ENCODE measurements at places on chromosomes 4 and X.

- no peak for DNase-seq
Measured at GRCh38 chr4:160136021-160136420, 1033.1 kb downstream of the RAPGEF2 start.

DNA sequence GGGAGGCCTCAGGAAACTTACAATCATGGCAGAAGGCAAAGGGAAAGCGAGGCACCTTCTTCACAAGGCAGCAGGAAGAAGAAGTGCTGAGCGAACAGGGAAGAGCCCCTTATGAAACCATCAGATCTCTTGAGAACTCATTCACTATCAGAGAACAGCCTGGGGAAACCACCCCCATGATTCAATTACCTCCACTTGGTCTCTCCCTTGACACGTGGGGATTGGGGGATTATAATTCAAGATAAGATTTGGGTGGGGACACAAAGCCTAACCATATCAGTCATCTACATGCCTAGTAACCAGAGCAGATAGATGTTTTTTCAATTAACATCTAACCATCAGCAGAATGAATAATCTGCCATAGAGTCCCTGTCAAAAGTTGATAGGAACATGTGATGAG, 30.4 kb downstream of the FAM13A start:
- DNase-seq: no peak

DNA sequence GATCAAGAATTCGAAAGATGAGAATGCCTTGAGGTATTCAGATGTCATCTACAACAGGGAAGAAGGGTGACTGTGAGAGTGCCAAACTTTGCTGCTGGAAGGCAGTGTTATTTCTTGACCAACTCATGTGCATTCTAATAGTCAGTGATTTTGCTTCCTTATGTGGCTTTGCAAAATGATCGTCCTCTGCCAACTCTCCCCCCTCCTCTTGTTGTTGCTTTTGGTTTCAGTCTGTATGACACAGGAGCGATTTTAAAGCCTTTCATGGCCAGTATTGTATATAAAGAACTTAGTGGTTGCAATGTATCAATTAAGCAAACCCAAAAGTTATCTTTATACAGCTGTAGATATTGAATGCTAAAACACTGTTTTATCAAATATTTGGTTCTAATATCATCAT, 379.1 kb downstream of the IL1RAPL1 start:
- DNase-seq: no peak

DNA sequence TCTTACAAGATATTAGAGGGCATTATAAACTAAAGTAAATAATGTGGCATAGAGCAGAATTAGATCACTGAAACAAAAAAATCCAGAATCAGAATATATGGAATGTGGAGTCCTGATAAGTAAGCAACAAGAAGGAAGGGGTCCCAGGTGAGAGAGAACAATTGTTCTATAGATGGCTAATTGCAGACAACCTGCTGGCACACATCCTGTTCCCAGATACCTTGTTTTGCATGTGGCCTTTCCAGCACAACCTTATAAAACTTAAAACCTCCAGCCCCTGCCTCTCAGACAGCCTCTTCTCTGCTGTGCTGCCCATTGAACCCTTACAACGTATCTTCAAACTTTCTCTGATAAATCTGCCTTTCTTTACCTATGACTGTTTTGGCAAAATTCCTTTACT, 4.7 kb upstream of the ZNF674 start:
- DNase-seq: no peak

DNA sequence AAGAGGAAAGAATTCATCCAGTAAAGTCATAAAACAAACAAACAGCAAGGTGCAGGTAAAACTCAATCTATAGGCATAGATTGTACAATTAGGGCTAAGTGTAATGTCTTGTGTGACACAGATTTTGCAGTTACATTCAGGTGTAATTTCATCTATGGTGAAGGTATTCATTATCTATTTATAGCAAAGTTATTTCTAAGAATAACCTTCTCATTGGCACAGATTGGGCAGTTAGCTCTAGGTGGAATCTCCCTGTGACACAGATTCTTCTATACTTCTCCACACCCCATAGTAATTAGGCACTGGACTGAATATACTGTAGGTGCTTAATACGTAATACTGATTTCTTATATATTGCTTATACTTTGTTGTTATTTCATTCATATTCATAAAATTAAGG, 66.8 kb downstream of the COL25A1 start:
- no peak for DNase-seq

GRCh38 chr4:68368691-68369131, 18.8 kb upstream of the YTHDC1 start:
- DNase-seq: peak; percentile 34

- DNase-seq: no peak
Measured at GRCh38 chr4:122777846-122778673, 45.6 kb downstream of the BBS12 start.

GRCh38 chrX:69279234-69279633, 114.0 kb upstream of the PJA1 start:
- DNase-seq: no peak

DNA sequence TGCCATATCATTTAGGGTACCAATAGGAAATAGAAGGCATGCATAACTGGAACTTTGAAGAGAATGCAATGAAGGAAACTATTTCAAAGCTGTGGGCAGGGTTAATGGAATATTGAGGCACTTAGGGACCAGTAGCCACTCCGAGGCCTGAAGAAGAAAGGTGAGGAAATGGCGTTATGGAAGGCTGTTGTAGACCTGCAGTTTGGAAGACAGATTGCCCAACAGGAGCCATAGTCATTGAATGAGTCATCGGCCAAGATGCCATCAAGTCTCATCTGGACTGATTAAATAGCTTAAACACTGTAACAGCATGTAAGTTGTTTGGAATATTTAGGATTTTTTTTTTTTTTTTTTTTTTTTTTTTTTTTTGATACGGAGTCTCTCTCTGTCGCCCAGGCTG, 11.6 kb downstream of the CXCL13 start:
- DNase-seq: no peak
